ENCODE measurements at places on chromosomes 13 and 19.
A peak's percentile ranks its signal among the peaks of the same experiment; 100 is the strongest.

- no peak for DNase-seq
Observed at GRCh38 chr19:28632371-28633080, 580.4 kb downstream of the UQCRFS1 start.

DNA sequence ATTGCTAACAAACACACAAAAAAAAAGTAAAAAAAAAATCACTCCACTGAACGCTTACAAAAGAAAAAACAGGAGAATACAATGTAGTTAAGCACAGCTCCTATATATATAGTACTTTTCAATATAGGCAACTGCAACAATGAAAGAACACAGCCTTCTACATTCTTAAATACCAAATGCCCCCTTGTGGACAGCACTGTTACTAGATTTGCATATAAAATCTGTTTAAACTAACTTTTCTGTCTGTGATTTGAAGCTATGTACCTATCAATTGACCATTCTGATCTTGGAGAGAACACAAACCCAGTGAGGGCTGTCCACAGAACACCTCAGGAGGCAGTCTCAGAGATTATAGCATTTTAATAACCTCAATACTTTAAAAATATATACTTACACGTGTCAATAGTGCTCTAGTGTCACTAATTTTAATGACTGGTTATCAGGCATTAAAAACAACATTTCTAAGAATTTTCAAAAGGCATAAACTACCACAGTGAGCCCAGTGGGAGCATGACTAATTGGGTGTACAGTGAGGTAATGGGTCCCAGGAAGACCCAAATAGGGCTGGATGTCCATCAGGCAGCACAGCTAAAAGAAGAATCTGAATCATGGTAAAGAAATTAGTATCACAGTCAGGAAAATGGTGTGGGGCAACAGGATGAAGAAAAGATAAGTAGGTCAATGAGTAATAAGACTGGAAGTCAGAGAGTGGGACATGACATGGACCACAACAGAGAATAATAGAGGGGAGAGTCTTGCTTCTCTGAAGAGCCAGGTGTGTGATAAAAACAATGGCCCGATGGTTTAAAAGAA is 22.2 kb downstream of the CCDC169 start:
- no peak for DNase-seq

DNA sequence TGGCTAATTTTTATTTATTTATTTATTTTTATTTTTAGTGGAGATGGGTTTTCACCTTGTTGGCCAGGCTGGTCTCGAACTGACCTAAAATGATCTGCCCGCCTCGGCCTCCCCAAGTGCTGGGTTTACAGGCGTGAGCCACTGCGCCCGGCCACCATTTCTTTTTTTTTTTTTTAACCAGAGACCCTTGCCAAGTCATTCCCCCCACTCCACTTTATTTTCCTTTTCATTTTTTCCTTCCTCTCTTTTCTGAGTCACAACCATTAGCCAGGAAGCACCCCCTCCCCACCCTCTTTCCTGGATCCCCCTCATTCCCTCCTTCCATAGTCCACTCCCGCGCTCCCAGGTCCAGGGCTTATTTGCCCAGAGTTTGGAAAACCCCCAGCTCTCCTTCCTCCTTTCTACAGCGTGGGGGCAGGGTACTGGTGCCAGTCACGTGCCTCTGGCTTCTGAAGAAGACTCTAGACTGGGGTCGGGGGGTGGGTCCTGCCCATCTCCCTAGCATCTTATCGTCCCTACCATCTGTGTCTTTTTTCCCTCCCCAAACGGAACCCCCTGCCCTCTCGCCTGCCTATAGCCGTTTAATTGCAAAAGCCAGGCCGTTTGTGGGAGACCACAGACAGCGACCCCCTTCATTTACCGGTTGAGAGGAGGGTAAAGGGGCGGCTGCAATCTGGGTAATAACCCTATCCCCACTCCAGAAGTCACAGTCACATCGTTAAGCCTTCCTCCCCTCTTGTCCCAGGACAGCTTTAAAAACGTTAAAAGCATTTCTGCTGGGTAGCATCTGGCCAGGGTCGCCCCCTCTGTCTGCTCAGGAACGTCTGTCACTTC is 1.1 kb upstream of the CALR start:
- no peak for DNase-seq

- DNase-seq: no peak
Observed at GRCh38 chr19:45820413-45821102, 5.5 kb upstream of the RSPH6A start.

DNA sequence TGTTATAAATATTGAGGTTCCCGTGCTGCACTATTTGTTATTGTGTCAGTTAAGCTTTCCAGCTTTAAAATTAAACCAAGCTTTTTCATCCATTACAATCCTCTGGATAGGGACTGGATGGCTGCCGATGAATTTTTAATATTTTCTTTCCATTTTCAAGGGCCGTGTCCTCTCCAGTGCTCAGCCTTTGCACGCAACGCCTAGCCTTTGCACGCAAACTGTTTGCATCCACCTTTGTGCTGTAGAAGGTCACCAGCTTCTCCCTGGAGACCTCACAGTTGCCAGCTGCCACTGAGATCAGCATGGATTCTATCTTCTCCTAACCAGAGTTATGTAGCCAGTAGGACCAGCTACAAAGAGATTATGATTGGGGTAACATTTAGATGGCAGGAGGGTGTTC is 240.5 kb downstream of the SLC7A1 start:
- no peak for DNase-seq

- no peak for DNase-seq
Observed at GRCh38 chr13:74017301-74018061, 116.7 kb downstream of the KLF12 start.

DNA sequence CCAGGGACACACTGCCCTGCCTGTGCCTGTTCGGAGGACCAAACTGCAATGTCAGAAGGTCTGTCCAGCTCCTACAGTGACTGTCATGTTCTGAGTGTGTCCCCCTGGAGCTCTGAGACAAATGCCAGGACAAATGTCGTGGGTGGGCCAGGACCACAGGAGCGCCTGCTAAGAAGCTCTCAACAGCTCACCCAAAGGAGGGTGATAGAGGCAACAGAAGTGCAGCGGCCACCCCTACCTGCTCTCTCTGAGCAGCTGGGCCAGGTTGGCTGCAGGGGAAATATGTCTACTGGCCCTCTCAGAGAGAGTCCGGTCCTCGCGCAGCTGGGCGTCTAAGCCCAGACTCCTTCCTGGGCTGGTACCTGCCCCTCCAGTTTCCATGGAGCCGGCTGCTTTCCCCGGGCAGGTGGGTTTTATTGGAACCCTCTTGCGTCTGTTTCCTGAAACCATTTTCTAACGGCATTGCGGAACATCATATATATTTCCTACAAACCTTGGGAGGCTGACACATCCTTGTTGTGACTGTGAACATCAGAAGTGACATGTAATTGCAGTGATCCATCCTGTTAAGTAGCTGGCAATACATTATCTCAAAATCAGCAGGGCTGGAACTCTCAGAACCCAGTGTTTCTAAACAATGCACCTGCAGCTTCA is 78.1 kb downstream of the CHST8 start:
- DNase-seq: no peak

DNA sequence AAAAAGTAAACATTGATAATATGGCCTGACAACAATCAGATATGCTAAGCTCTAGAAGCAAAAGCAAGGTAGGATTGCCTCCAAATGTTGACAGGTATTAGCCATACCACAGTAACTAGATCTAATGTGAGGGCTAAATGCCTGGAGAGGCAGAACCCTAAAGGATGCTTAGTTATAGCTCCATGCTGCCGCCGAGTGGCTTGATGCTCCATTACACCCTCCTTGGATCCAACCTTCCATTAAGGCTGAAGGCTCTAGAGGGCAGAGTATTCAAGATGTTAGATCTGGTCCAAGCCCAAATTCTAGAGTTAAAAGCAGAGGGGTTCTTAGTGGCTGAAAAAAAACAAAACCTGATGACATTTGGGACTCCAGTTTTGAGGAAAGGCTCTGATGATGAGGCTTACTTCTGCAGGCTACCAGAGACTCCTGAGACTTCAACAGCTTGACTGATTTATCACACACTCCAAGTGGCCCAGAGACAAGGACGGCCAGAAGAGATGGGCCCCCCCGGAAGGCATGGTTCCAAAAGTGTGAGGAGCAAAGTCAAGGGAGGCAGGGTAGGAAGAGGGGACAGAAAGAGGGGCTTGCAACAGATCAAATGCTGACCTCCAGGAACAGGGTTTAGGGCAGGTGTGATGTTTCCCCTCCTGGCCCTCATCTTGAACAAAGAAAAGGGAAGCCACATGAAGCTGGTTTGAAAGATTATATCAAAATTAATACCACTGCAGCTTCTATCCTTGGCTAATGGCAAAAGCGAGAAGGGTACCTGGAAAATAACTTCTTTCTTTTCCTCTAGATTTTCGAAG is 21.9 kb upstream of the CPB2 start:
- peak; percentile 54 for DNase-seq

DNA sequence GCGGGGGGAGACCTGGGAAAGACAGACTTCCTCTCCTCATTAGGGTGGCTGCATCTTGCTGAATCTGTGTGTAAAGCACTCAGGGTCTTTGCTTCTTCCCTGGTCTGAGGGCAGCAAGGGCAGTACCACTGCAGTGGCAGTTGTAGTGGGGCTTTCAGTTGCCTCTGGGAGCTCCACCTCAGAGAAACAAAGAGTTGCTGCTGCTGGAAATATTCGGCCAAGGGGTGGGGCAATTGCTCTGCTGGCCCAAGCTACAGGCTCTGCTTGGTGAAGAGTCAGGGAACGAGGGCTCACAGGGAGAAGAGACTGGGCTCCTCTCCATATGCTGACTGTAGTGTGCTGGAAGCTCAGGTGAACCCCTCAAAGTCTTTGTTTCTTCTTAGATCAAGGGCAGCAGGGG is 52.5 kb downstream of the POSTN start:
- DNase-seq: no peak

- DNase-seq: no peak
Observed at GRCh38 chr13:21673789-21674489, 3.1 kb downstream of the FGF9 start.

DNA sequence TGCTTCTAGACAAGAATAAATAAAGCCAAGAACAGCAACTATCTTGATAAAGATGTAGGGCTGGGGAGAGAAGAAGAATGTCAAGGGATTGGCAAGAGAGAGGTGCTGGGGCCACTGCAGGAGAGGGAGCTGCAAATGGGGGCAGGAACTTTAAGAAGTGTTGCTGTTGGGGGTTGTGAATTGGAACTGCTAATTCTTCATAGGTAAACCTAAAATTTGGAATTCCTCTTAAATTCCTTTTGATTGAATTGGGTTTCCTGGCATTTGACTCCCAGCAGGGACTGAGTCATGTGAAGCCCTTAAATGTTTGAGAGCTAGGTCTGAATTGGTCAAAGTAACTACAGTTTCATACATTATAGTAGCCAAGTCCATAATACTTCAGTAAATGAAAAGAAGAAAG is 305.6 kb upstream of the TMTC4 start:
- no peak for DNase-seq

DNA sequence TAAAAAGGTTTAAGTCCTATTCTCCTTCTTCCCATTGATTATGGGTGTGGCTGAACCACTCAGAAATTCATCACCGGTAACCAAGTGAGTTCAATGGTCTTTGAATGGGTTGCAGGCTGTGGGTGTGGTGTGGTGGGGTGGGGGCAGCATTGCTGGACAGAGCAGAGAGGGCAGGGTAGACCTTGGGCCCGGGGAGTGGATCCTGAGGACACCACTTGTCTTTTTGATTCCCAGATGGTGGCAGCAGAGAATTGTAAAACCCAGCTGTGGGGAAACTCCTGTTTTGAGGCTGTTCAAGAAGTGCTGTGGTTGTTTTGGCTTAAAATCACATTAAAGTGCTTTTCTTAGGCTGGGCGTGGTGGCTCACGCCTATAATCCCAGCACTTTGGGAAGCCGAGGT is 45.8 kb upstream of the RGCC start:
- peak; percentile 23 for DNase-seq

DNA sequence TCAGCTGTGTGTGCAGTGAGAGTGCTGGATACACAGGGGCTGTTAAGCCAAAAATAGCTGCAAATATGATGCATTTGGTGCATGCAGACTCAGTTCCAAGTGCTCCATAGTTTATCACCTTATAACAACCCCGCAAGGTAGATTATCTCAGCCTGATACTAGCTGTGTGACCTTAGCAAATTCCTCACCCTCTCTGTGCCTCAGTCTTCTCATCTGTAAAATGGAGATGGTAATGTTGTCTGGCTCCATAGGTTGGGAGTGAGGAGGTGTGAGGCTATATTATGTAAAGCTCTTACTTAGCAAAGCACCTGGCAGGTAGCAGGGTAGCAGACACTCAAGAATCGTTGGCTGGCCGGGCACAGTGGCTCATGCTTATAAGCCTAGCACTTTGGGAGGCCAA is 23.8 kb upstream of the SHKBP1 start:
- no peak for DNase-seq

DNA sequence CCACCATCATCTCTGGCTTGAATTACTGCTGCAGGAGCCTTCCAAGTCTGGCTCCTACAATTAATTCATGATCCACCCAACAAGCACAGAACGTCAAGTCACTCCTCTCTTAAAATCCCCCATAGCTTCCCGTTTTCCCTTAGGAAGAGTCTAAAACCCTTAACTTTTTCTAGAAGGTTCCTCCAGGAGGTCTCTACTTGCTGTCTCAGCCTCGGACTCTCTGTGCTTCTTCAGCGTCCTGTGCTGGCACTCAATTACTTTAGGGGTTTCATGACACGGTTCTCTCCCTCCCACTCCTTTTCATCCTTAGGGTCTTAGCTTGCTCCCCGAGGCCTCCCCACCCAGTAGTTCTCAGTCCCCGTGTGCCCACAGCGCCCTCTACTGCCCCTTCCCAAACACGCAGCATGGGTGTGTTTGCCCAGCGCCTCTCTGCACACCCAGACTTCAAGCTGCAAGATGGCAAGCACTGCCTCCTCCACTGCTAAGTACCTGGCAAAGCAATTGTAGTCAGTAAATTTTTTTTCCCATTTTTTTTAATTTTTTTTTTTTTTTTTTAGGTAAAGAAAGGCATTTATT is 25.8 kb upstream of the MAP3K10 start:
- DNase-seq: peak; percentile 55

DNA sequence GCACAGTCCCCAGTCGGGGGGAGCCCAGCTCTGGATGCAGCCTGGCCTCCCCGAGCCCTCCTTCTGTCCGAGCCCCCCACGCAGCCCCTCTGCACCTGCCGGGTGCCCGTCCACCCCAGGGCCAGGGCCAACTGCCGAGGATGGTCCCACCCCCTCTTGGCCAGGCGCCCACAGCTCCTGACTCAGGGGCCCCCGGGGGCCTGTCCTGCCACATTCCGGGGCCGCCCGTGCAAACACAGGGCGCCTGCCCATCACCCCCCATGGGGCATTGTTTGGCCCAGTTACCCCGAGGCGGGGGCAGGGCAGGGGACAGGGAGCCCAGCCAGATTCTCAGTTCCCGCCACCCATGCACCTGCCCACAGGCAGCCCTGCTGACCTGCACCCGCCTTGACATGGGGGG is 5.3 kb upstream of the TCF3 start:
- DNase-seq: no peak

- no peak for DNase-seq
Observed at GRCh38 chr19:13011653-13012389, 16.5 kb downstream of the NFIX start.

DNA sequence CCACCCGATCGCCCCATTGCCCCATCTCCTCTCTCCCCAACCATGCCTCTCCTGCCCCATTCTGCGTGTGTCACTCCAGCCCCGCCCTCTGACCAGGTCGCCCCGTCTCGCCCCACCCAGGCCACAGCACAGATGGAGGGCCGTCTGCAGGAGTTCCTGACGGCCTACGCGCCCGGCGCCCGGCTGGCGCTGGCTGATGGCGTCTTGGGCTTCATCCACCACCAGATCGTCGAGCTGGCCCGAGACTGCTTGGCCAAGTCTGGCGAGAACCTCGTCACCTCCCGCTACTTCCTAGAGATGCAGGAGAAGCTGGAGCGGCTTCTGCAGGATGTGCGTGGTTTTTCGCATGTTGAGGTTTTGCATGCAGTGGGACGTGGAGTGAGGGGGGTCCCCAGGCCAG is 26.2 kb downstream of the MAST3 start:
- no peak for DNase-seq
